Natural killer cell treated with Interleukin-12 subunit alpha and Interleukin-12 subunit beta and Interleukin-15 and Interleukin-18, amount 100 ng/mL, for 72 hours (primary cell): ENCODE measurements at places on chromosomes 5 and 9. TPM values are rescaled to one million over a fixed set of nuclear protein-coding genes. Genes with fewer than 3 reads are reported as not detected.

The C9orf50 gene
- not detected for total RNA-seq

The WNT8A gene
- not detected for total RNA-seq

- H3K27ac ChIP-seq = no peak overlapping the region
- peaks cover 6% of the 10 kb centered on the region for H3K27me3 ChIP-seq
- no peak overlapping the region for H3K4me3 ChIP-seq
- no peak for DNase-seq
- no peaks in the 10 kb centered on the region for H3K36me3 ChIP-seq
Observed at GRCh38 chr9:74348777-74349176, 148.4 kb upstream of the RORB start.

- peak overlapping the region; percentile 83 for H3K27ac ChIP-seq
- no peak for DNase-seq
- no peaks in the 10 kb centered on the region for H3K36me3 ChIP-seq
- H3K4me1 ChIP-seq = peaks cover 55% of the 10 kb centered on the region
- H3K4me3 ChIP-seq = peak overlapping the region; percentile 63
Observed at GRCh38 chr9:133141833-133142595, 21.0 kb upstream of the RALGDS start.

The SLC25A2 gene
- total RNA-seq = 2.2 TPM

- peaks cover 6% of the 10 kb centered on the region for H3K27me3 ChIP-seq
- H3K4me3 ChIP-seq = no peak overlapping the region
- H3K36me3 ChIP-seq = no peaks in the 10 kb centered on the region
- no peak for DNase-seq
Observed at GRCh38 chr9:111150181-111150580, 111.9 kb upstream of the LPAR1 start.

GRCh38 chr9:5445886-5446285, 4.5 kb upstream of the CD274 start:
- H3K27me3 ChIP-seq = no peaks in the 10 kb centered on the region
- no peak for DNase-seq
- H3K36me3 ChIP-seq = no peaks in the 10 kb centered on the region
- peaks cover 61% of the 10 kb centered on the region for H3K4me1 ChIP-seq

- H3K4me1 ChIP-seq = no peaks in the 10 kb centered on the region
- H3K27ac ChIP-seq = no peak overlapping the region
- H3K4me3 ChIP-seq = no peak overlapping the region
- H3K27me3 ChIP-seq = no peaks in the 10 kb centered on the region
- H3K36me3 ChIP-seq = no peaks in the 10 kb centered on the region
Observed at GRCh38 chr5:22665801-22666200, 187.3 kb downstream of the CDH12 start.

The PNPLA7 gene
- total RNA-seq = 7.1 TPM

GRCh38 chr5:140642718-140643117, 3.5 kb downstream of the TMCO6 start:
- DNase-seq = no peak
- H3K27ac ChIP-seq = no peak overlapping the region
- H3K27me3 ChIP-seq = no peaks in the 10 kb centered on the region
- no peak overlapping the region for H3K4me3 ChIP-seq
- H3K36me3 ChIP-seq = peaks cover 5% of the 10 kb centered on the region

- H3K4me3 ChIP-seq = no peak within 1 kb of the TSS
- H3K4me1 ChIP-seq = no peaks in the 10 kb centered on the region
- no peak for DNase-seq
- peaks cover 7% of the 10 kb centered on the region for H3K27me3 ChIP-seq
- peaks cover 1% of the 10 kb centered on the region for H3K36me3 ChIP-seq
Observed at GRCh38 chr5:140875085-140876065, at the start of gene PCDHA12. TSS of gene PCDHA12 (plus strand) at chr5:140875308. CDS start at chr5:140875473, 165 bp downstream.

DNA sequence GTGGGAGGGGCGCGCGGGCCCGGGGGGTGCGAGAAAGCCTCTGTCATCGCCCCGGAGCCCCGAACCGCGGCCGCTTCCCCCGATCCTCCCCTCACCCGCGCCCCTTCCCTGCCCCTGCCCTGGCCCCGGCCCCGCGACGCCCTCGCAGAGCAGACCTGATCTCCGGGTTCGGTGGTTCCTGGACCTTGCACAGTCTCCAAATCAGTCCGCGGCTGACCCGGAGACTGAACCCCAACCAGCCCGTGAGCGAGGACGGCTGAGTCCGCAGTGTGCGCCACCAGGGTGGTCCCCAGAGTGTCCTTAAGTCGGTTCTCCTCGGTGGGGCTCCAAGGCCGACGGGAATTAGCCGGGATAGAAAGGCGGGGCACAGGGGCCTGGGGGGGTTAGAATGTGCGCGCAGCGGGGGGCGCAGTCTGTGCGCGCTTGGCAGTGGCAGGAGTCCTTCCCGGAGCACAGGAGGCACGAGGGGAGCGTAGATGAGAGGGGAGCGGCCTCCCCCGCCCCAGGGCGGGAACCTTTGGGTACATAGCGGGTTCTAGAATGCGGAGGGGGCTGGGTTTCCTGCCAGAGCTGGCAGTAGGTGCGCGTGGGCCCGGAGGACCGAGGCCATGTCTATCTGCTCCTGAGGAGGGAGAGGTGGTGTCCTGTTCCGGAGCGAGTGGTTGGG, 779 bp downstream of the PKN3 start:
- no peak for DNase-seq
- peak overlapping the region; percentile 65 for H3K4me3 ChIP-seq
- H3K27ac ChIP-seq = no peak overlapping the region
- peaks cover 15% of the 10 kb centered on the region for H3K4me1 ChIP-seq
- no peaks in the 10 kb centered on the region for H3K36me3 ChIP-seq
- H3K27me3 ChIP-seq = no peaks in the 10 kb centered on the region

- H3K27ac ChIP-seq = no peak overlapping the region
- H3K4me3 ChIP-seq = no peak overlapping the region
- no peak for DNase-seq
Observed at GRCh38 chr5:52896534-52897237, 92.5 kb upstream of the ITGA2 start.

The PITX1 gene
- not detected for total RNA-seq

DNA sequence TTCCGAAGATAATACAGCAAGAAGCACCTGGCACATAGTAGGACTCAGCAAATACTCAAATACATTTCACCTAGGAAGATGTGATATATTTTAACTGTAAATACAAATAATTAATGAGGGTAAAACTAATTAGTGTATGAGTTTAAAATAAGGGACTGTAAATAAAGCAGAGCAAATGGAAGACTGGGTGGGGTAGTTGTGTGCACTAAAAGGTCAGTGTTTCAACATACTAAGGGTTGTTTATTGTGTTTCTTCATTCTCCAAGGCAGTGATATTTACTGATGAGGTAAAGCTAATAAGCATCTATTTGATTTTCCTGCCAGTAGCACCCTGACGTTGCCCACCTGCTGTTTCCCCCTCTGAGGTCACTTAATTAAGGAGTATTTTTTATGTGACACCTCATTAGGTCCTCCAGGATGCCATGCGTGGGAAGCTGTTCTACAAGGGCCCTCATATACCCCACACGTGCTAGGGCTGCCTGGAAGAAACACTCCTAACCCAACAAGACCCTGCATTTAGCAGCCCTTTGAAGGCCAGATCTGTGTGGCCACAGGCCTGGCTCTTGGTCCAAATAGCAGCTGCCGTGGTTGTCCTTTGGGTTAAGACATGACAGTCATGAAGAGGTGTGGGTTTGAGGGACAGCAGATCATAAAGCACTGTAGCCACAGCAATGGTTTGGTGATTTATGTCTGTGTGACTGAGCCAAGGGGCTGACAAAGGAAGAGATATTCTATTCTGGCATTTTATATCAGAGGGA, 97.5 kb upstream of the RPS23 start:
- no peak overlapping the region for H3K4me3 ChIP-seq
- H3K4me1 ChIP-seq = peaks cover 6% of the 10 kb centered on the region
- H3K36me3 ChIP-seq = peaks cover 6% of the 10 kb centered on the region

DNA sequence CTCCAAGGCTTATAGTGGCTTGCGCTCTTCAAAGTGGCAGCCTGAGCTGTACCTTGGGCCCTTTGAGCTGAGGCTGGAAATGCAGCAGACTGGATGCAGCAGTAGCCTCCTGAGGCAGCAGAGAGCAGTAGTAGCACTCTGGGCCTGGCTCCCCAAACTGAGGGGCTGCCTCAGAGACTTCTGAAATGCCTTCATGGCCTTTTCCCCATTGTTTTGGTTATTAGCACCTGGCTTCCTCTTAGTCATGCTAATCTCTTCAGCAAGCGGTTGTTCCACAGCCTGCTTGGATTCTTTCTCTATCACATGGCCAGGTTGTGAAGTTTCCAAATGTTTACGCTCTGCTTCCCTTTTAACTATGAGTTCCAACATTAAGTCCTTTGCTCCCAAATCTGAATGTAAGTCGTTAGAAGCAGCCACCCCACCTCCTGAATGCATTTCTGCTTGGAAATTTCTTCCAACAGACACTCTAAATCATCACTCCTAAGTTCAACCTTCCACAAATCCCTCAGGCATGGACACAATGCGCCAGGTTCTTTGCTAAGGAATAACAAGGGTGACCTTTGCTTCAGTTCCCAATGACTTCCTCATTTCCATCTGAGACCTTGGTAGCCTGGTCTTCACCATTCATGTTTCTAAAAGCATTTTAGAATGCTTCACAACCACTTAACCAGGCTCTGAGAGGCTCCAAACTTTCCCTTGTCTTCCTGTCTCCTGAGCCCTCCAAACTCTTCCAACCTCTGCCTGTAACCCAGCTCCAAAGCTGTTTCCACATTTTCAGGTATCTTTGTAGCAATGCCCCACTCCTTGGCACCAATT, 145.8 kb downstream of the ZDHHC21 start:
- no peaks in the 10 kb centered on the region for H3K4me1 ChIP-seq
- no peak overlapping the region for H3K27ac ChIP-seq
- no peak for DNase-seq

The OBP2B gene
- not detected for total RNA-seq

DNA sequence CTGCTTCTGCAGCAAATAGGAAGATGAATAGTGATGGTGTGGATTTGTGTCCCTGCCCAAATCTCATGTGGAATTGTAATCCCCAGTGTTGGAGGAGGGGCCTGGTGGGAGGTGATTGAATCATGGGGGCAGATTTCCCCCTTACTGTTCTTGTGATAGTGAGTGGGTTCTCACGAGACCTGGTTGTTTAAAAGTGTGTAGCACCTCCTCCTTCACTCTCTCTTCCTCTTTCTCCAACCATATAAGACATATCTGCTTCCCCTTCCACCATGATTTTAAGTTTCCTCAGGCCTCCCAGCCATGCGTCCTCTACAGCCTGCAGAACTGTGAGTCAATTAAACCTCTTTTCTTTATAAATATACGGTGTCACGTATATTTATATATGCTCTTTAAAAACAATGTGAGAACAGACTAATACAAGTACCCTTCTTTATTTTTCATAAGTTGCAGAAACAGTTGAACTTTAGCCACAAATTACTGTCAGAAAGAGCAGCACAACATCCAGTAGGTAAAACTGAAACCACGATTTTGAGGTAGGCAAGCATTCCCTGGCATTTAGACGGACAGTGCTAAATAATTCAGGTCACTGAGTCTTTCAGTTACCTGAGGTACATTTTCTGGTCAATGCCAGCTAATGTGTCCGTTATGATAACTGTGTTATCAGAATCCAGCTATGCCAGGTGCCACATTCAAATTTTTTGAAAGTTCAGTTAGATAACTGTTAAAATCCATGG, 79.3 kb upstream of the SPEF2 start:
- no peaks in the 10 kb centered on the region for H3K36me3 ChIP-seq
- peaks cover 2% of the 10 kb centered on the region for H3K27me3 ChIP-seq
- no peak overlapping the region for H3K27ac ChIP-seq
- H3K4me1 ChIP-seq = no peaks in the 10 kb centered on the region
- no peak for DNase-seq

The GTF3C4 gene
- 14.4 TPM for total RNA-seq

The DNLZ gene
- 41.2 TPM for total RNA-seq

The PHF2 gene
- 19.5 TPM for total RNA-seq

DNA sequence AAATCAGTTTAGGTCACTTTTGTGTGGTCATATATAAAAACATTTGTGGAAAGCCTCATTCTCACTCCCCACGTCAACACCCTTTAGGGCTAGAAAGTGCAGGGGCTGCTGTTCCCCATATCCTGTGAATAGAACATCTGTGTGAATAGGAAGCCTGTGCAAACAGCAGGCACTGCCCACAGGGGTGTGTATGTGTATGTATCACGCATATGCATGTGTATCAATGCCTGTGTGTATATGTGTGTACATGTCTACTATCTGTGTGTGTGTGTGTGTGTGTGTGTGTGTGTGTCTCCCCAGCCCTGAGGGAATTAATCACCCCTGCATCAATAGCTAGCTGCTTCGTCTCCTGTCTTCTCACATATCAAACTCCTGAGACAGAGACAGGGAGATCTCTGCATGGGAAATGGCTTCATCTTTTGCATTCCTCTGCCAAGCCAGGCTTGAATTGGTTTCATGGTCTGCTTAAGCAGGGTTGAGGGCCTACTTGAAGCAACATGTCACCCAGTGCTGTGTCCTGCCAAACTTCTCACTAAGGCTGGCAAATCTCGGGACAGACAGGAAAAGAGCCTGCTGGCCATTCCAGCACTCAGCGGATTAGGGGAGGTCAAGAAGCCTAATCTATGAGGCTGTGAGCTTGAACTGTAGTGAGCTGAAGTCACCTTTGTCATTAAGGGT, 265.8 kb downstream of the ADAMTSL1 start:
- no peak for DNase-seq
- no peak overlapping the region for H3K4me3 ChIP-seq
- no peaks in the 10 kb centered on the region for H3K36me3 ChIP-seq
- peaks cover 16% of the 10 kb centered on the region for H3K27me3 ChIP-seq
- H3K4me1 ChIP-seq = no peaks in the 10 kb centered on the region

GRCh38 chr5:109192555-109193281, 217.1 kb downstream of the PJA2 start:
- DNase-seq = no peak
- H3K27me3 ChIP-seq = no peaks in the 10 kb centered on the region
- peaks cover 3% of the 10 kb centered on the region for H3K4me1 ChIP-seq

GRCh38 chr5:91058575-91058974, 324.5 kb downstream of the ARRDC3 start:
- H3K27ac ChIP-seq = peak overlapping the region; percentile 83
- H3K36me3 ChIP-seq = no peaks in the 10 kb centered on the region
- no peak for DNase-seq
- no peak overlapping the region for H3K4me3 ChIP-seq
- peaks cover 25% of the 10 kb centered on the region for H3K4me1 ChIP-seq
- peaks cover 16% of the 10 kb centered on the region for H3K27me3 ChIP-seq
